Type B pancreatic cell (in vitro differentiated cells): ENCODE measurements at places on chromosomes 16 and 17.
A peak's percentile ranks its signal among the peaks of the same experiment; 100 is the strongest.

GRCh38 chr16:23843143-23843542 is 7.4 kb downstream of the PRKCB start:
- no peaks in the 10 kb centered on the region for H3K4me1 ChIP-seq
- no peak overlapping the region for H3K4me3 ChIP-seq
- peaks cover 72% of the 10 kb centered on the region for H3K27me3 ChIP-seq
- no peak overlapping the region for H3K27ac ChIP-seq

GRCh38 chr17:33583518-33584417 is 290.7 kb upstream of the ASIC2 start:
- H3K27me3 ChIP-seq: peaks cover 13% of the 10 kb centered on the region
- peaks cover 5% of the 10 kb centered on the region for H3K4me1 ChIP-seq
- H3K4me3 ChIP-seq: no peak overlapping the region
- no peaks in the 10 kb centered on the region for H3K36me3 ChIP-seq

DNA sequence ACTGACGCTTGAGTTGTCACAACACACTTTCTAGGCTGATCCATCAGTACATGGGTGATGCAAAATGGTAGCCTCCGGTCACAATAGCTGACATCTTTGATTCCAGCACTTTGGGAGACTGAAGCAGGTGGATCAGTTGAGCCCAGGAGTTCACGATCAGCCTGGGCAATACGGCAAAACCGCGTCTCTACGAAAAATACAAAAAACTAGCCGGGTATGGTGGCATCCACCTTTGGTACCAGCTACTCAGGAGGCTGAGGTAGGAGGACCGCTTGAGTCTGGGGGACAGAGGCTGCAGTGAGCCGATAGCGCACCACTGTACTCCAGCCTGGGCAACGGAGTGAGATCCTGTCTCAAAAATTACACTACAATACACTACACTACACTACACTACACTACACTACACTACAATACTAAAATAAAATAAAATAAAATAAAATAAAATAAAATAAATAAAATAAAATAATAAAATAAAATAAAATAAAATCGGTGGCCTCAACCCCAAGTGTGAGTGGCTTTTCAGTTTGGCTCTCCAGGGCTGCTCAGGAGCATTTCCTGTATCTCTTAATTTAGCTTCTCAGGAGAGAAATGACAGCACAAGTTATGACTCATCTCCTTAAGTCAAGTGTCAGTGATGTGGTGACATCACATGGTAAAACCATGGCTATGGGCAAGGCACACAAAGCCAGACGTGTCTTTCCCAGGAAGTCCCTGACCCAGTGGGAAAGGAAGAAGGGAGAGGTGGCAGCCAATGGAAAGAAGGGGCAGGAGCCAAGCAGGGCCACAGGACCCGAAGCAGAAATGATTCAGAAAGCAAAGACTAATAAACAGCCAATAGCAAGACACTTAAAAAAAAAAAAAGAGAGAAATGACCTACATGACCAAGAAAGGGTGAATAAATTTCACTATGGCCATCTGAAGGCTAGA is 75.3 kb upstream of the TBC1D3K start:
- no peaks in the 10 kb centered on the region for H3K36me3 ChIP-seq
- DNase-seq: no peak

DNA sequence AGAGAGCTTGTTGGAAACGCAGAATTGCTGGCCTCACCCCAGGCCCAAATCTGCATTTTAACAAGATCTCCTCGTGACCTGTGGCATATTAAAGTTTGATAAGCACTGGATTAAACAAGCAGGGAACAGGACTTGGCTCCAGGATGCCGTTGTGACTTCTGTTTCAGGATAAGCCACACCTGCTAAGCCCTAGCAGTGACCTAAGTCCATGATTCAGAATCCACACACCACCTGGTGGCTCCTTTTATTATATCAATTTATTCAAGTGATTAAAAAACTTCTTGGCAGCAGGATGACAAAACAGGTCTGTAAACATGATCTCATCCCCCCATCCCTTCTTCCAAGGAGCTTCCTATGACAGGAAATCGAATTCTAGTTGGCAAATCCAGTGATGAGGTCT is 9.1 kb downstream of the NAGPA start:
- no peaks in the 10 kb centered on the region for H3K4me1 ChIP-seq
- no peak for DNase-seq
- H3K27ac ChIP-seq: no peak overlapping the region

DNA sequence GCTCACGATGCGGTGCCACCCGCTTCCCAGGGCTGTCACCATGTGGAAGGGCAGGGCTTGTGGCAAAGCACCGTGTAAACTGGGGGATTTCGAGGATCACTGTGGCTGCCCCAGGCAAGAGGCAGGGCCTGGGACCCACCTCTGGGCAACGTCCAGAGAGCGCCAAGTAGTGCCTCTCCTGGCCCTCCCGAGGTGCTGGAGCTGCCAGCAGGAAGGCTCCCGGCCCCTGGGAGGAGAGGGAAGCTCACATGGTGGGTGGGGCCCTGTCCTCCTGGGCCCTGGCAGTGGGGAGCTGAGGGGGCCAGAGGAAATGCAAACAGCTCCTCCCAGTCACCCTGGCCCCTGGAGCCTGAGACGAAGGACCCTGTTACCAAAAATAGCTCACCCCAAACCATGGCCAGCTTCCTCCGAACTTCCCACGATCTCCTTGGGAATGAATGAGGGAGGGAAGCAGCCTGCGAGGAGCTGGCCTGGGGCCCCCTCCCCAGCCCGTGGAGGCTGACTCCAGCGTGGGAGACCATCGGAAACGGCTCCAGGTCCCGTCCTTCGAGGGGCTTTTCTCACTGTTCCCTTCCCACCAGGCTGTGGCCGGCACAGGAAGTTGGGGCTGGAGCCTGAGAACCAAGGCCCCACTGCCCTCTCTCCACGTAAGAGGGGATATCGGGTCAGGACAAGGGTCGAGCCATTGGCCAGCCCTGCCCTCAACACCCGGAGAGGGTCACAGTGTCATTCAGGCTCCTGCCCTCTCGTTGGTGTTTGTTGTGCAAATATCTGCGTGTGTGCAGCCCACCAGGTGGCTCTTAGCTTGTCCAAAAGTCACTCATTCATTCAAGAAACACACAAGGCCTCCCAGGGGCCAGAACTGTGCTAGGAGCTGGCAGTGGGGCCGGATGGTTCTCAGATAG is 17.7 kb downstream of the VASN start:
- no peaks in the 10 kb centered on the region for H3K36me3 ChIP-seq
- H3K4me1 ChIP-seq: peaks cover 22% of the 10 kb centered on the region
- peak overlapping the region; percentile 72 for H3K27ac ChIP-seq
- DNase-seq: no peak
- H3K4me3 ChIP-seq: no peak overlapping the region

DNA sequence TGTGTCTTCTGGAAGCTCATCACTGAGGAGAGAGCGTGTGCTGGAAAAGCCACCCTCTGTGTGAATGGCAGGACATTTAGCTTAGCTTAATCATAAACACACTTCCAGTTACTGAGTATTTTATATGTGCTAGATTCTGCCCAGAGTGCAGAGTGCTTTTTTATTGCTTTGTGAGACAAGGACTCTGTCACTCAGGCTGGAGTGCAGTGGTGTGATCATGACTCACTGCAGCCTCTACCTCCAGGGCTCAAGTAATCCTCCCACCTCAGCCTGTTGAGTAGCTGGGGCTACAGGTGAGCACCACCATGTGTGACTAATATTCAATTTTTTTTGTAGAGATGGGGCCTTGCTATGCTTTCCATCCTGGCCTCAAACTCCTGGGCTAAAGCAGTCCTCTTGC is 61.4 kb upstream of the IRX3 start:
- no peak for DNase-seq
- H3K27me3 ChIP-seq: peaks cover 12% of the 10 kb centered on the region
- H3K4me1 ChIP-seq: peaks cover 4% of the 10 kb centered on the region
- H3K27ac ChIP-seq: no peak overlapping the region
- H3K4me3 ChIP-seq: no peak overlapping the region

DNA sequence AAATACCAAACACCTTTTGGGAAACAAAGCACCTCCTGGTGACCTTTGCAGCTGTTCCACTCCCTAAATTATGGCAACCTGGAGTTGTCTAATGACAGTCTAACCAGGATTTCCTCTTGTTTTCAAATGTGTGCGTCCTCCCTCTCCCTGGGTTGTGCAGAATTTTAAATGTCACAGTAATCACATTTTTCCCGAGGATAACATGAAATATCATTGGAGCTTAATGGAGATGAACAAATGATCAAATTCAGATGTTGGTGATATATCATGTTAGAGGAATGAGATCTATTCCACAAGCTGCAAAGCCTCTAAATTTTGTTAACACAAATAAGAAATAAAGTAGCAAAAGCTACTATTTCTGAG is 86.9 kb upstream of the HLF start:
- H3K27ac ChIP-seq: no peak overlapping the region
- H3K27me3 ChIP-seq: no peaks in the 10 kb centered on the region
- H3K36me3 ChIP-seq: peaks cover 4% of the 10 kb centered on the region
- no peak overlapping the region for H3K4me3 ChIP-seq
- no peak for DNase-seq
- H3K4me1 ChIP-seq: peaks cover 35% of the 10 kb centered on the region

GRCh38 chr17:81285894-81286293 is 9.2 kb downstream of the SLC38A10 start:
- no peaks in the 10 kb centered on the region for H3K27me3 ChIP-seq
- peaks cover 4% of the 10 kb centered on the region for H3K36me3 ChIP-seq
- H3K4me3 ChIP-seq: no peak overlapping the region
- no peak for DNase-seq
- H3K4me1 ChIP-seq: no peaks in the 10 kb centered on the region

DNA sequence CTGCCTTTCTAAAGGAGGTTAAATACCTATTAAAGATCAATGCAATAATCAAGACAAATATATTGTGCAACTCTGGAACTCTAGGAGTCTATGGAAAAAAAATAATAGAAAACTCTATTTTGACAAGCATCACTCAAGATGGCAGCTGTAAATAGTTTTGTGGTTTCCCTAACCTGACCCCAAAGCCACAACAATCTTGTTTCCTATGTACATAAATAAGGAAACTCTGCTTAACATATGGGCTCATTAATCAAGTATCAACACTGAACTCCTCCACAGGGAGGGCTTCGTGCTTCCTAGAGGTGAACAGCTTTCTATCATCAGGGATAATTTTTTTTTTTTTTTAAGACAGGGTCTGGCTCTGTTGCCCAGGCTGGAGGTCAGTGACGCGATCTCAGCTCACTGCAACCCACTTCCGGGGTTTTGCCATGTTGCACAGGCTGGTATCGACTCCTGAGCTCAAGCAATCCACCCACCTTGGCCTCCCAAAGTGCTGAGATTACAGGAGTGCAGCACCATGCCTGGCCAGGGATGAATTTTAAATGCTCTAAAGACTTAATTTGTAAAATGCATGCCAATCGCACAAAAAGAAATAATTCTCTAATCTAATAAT is 42.5 kb downstream of the ARHGAP17 start:
- H3K4me3 ChIP-seq: no peak overlapping the region
- DNase-seq: no peak
- no peaks in the 10 kb centered on the region for H3K27me3 ChIP-seq

- no peak overlapping the region for H3K27ac ChIP-seq
- peaks cover 11% of the 10 kb centered on the region for H3K4me1 ChIP-seq
- H3K27me3 ChIP-seq: no peaks in the 10 kb centered on the region
Observed at GRCh38 chr17:76404256-76404655, 19.8 kb downstream of the SPHK1 start.

GRCh38 chr16:15398618-15399316 is 3.2 kb downstream of the MPV17L start:
- peak overlapping the region; percentile 12 for H3K27ac ChIP-seq
- DNase-seq: no peak
- H3K36me3 ChIP-seq: no peaks in the 10 kb centered on the region

GRCh38 chr17:76104140-76104895 is 731 bp upstream of the EXOC7 start:
- peaks cover 11% of the 10 kb centered on the region for H3K36me3 ChIP-seq
- H3K4me3 ChIP-seq: peak overlapping the region; percentile 93
- H3K4me1 ChIP-seq: peaks cover 16% of the 10 kb centered on the region
- H3K27me3 ChIP-seq: no peaks in the 10 kb centered on the region
- peak; percentile 65 for DNase-seq
- peak overlapping the region; percentile 93 for H3K27ac ChIP-seq

DNA sequence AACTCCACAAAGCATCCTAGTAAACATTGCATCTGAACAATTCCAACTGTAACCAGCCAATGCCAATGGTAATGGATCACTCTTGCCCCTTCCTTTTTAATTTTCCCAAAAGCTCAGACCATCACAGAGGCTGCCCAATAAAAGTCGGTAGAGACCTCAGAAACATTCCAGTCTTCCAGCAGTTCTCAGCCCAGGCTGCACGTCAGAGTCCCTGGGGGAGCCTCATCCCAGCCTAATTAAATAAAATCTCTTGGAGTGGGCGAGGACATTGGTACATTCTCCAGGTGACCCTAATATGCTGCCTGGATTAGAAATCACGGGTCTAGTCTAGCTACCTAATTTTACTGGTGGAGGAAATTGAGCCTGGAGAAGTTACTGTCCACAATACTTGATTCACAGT is 117.1 kb upstream of the MYOCD start:
- no peak overlapping the region for H3K27ac ChIP-seq
- peaks cover 28% of the 10 kb centered on the region for H3K4me1 ChIP-seq
- no peak for DNase-seq

GRCh38 chr17:13084420-13084819 is 66.6 kb upstream of the ELAC2 start:
- H3K27ac ChIP-seq: no peak overlapping the region
- peaks cover 14% of the 10 kb centered on the region for H3K27me3 ChIP-seq
- DNase-seq: no peak
- H3K36me3 ChIP-seq: no peaks in the 10 kb centered on the region

DNA sequence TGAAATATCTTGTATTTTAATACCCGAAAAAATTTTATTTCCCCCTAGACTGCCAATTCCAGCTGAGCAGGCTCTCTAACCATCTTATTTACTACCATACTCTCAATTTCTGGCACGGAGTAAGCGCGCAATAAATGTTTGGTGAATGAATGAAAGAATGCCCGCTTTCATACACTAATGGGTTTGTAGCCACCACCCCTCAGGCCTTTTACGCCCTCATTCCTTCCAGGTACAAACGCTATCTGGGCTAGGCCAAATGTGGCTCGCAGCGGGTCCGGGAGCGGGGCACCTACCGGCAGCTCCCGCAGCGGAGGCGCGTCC is 536 bp upstream of the PLD2 start:
- no peaks in the 10 kb centered on the region for H3K27me3 ChIP-seq
- peak overlapping the region; percentile 88 for H3K4me3 ChIP-seq
- DNase-seq: no peak
- peaks cover 13% of the 10 kb centered on the region for H3K4me1 ChIP-seq
